CD4-positive, alpha-beta T cell treated with Interleukin-15 for 4 hours (primary cell): ENCODE measurements at places on chromosomes 2 and 18.

GRCh38 chr18:5974696-5975095 is 79.4 kb upstream of the TMEM200C start:
- no peak for DNase-seq

DNA sequence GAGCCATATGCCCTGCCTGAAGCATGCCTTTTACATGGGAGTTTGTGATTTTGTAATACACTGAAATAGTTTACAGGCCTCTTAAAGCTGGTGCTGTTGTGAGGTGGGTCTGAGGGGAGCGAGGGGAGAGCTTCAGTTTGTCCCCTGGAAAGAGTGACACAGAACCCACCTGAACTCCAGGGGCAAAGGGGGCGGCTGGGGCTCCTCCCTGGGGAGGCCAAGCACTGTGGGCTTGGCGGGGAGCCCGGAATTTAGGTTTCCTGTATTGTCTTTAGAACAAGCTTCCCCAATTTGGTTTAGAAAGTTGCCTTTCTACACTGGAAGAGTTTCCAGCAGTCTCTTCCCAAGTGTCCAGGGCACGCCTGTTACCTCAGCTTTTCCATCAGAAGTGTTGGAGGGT is 75.7 kb downstream of the VAPA start:
- no peak for DNase-seq

DNA sequence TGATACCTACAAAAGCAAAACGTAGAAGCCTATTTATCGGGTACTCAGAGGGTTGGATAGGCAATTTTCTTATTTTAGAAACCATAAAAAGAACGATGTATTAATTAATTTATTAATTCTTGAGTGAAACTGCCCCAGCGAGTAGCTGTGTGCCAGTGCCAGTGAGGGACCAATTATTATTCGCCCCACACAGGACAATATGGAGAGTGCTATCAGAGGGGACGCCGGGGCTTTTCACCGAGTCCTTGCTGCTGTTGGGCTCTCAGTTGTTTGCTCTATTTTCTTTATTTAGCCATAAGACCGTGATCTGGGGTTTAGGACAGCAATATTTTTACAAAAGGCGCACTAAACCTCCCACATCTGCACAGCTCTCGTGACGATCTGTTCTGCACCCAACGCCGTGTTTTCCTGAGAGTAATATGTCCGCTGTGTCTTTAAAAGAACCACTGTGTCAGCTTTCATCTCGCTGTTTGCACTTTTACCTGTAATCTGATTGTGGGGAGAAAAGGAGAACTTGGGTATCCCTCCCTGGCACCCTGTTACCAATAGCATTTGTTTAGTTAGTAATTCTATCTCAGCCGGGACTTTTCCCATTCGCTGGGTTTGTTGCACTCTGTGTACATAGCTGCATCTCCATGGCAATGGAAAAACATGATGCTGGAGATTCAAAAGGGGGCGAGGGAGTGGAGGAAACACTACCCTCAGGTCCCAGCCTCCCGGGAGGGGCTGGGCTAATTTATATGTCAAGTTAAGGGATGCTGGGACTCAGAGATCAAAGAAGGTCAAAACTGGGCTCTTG is 30.1 kb upstream of the ZNF516 start:
- DNase-seq = peak; percentile 6

DNA sequence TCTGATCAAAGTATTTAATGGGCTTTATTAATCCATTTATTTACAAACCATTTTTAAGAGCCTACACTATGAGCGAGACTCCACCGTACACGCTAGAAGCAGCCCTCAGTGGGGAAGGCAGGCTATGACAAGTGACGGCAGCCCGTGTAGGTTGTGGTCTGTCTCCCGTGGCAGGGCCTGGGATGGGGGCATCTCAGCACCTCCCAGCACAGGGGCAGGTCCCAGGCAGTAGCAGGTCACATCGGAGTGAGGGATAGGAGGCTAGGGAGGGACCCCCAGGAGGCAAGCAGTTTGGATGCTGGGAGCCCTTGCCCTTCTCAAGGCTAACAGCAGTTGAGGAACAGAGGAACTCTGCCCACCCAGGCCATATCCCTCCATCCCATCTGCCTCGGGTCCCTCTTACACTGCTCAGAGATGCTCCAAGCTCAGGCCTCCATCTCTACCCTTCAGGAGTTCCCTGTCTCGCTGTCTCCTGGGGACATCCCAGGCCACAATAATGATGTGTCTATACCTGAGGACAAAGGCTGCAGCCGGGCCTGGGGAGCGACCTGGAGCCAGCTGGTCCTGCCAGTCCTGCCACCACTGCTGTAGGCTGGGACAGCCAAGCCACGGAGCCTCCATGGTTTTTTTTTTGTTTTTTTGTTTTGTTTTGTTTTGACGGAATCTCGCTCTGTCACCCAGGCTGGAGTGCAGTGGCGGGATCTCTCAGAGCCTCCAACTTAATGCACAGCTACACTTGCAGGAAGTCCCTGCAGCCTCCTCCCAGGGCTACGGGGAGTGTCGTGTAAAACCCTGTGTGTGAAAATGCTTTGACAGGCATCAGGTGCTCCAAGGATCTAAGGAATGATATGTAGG is 92.0 kb downstream of the NDUFA10 start:
- no peak for DNase-seq

GRCh38 chr2:65199166-65199565 is 28.5 kb upstream of the ACTR2 start:
- DNase-seq = no peak

DNA sequence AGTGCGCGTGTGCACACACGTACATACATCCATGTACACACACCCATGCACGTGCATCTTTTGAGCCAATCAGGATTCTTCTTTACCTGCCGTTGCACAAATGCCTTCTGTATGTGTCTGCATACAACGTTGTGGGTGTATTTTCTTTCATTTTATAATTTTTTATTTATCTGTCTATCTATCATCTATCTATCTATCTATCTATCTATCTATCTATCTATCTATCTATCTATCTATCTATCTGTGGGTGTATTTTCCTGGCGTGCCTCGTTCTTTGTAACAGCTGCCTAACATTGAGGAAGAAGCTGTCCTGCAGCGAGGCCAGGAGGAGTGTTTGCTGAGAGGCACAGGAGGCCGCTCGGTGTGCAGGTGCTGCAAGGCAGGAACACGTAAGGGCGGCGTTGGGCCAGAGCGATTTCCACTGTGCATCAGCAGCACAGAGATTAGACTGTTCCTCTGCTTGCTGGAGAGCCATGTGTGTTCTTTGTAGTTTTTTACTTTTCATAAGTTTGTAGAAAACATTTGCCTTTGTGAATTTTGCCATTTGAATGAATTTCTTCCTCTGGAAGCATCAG is 84.4 kb downstream of the DGKD start:
- no peak for DNase-seq

GRCh38 chr2:240797914-240798313 is 22.1 kb downstream of the KIF1A start:
- no peak for DNase-seq

DNA sequence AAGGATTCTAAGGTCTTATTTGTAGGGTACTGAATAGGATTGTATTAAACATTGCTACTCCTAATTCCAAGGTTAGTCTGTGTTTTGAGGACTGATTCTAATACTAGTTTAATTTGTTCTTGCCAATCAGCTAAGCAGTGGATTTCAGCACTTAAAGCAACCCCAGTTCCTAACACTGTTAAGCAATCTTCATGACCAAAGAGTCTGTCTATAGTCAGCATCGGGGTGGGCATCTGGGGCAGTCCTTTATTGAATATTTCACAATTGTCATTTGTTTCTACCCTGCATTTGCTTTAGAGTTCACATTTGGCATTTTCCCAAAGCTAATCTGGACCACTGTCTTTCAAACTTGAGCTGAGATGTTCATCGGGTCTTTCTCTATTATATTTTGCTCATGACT is 248.0 kb upstream of the TANK start:
- no peak for DNase-seq

GRCh38 chr2:226467633-226468032 is 332.0 kb downstream of the IRS1 start:
- DNase-seq = no peak

DNA sequence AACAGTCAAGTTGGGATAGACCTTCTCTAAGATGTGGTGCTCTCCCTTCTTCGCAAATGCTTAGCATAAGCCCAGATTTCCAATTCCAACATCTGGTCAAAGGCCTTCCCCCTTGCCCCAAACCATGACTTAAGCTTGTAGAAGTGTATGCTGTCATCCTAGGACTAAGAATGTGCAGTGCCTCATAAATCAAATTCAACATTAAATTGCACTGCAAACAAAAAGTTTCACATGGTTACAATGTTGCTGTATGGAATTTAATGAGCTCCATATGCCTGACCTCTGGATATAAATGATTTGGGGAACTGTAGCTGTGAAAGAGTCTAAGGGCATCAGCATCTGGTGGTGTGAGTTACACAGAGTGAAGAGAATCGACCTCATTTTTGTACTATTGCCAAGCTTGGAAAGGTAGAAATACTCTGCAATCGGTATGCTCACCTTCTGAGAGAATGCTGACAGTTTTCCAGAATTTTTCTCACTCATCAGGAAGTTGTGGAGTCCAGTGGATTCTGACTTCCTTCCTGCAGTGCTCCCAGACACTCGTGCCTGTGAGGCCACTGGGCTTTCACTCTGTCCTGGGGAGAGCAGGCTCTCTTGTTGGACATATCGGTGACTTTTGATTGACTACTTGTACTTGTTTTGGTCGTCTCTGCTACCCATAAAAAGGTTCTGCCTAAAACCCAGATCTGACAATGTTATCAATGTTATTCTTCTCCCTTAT is 40.6 kb downstream of the FASTKD2 start:
- DNase-seq = no peak

- peak; percentile 37 for DNase-seq
These were observed 126.9 kb downstream of the NFATC1 start for GRCh38 chr18:79522451-79523205.

GRCh38 chr18:79258447-79258846 is 137.3 kb upstream of the NFATC1 start:
- DNase-seq = no peak

DNA sequence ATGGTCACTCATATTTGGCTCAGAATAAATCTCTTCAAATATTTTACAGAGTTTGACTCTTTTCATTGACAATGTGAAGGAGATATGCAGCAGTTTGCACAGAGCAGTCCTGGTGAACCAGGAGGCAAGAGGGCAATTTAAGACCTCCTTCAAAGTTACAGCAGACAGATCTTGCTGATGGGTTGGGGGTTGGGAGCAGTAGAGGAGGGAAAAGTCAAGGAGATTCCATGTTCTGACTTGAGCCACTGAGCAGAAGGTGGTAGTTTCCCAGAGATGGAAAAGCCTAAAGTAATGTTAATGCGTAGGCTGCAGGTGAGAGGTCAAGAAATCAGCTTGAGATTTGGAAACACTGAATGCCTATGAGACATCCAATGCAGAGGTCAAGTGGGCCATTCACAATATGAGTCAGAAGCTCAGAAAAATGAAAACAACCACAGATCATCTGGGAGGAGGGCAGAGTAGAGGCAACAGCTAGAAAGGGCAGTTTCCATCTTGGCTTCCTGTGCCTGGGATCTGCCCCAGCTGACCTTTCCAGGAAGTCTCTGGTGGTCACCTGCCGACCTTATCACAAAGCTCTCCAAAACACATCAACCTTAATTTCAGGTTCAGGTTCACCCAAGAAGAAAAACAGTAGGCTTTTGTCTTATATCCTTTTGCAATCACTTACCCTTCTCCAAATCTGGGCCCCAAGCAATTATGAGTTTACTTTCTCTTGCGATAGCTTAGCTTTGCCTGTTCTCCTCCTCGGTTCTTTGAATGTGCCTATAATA is 197.5 kb upstream of the ARL4C start:
- DNase-seq = no peak

DNA sequence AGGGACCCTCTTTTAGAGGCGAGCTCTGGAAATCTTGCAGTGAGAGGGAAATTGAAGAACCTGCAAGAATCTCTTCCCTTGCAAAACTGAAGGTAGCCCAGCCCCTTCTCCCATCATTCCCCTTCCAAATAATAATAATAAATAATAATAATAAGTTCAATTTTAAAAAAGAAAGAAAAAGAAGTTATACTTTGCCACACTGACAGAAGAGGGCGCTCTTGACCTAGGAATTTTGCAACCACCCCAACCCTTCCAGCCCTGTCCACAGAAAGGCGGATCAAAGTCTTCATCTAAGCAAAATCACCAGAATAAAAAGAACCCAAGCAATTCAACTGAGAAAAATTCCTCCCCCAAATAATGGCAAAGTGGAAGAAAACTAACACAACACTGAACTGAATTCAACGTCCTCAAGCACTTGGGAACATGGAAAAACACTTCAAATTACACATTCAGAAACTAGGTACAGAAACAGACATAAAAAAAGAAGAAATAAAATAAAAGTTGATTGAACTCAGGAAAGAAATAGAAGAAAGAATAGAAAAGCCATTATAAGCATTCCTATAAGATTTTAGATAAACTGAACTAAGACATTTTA is 98.9 kb upstream of the GLS start:
- DNase-seq = peak; percentile 53

DNA sequence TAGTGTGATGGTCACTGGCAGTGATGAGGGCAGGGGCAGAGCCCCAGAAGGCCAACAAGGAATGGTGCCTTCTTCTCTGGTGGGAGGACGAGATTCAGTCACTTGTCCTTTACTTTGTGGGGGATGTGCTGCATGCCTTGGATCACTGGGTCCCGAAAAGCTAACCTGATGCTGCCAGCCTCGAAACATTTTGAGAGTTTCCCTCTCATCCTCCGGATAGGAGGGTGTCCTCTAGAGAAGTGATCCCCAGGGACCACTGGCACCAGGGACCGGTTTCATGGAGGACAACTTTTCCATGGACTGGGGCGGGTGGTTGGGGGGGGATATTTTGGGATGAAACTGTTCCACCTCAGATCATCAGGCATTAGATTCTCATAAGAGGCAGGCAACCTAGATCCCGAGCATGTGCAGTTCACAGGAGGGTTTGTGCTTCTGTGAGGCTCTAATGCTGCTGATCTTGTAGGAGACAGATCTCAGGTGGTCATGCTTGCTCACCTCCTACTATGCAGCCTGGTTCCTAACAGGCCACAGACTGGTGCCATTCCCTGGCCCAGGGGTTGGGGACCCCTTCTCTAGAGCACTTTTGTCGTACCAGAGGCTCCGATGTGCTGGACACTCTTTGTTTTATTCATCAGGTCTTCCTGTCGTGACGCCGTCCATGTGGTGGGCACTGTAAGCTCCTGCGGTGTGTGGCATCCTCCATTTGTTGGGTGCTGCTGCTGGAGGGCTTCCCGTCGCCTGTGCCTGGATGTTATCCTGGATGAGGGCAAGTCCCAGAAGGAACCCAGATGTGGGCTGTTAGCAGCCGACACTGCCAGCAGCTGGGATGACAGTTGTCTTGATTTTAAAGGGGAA is 68.5 kb upstream of the HDAC4 start:
- no peak for DNase-seq

DNA sequence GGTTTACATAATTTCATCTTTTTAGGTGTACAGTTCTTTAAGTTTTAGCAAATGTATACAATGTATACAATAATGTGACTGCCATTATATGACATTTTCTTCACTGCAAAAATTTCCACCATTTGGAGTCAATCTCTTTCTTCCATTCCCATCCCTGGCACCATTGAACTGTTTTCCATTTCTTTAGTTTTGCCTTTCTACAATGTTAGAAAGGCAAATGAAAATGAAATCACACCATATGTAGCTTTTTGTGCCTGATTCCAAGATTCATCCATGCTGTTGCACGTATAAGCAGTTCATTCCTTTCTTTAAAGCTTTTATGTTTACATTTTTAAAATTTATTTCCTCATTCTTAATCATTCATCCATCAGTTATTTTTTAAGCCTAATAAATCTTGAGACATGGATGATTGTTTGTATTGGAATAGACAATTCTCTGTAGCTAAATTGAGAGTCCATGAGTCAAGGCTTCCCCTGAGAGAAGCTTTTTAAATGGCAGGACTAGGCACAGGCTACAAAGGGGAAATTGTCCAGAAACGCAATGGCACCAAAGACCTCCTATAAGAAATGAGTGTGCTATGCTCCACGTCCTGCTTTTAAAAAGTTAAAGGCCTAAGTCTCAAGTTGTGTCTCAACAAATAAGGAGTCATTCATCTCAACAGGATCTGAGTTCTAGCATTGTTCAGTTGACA is 8.7 kb upstream of the COL5A2 start:
- no peak for DNase-seq
